NCI-H345 (cell line): ENCODE measurements at places on chromosomes 11 and 22.

DNA sequence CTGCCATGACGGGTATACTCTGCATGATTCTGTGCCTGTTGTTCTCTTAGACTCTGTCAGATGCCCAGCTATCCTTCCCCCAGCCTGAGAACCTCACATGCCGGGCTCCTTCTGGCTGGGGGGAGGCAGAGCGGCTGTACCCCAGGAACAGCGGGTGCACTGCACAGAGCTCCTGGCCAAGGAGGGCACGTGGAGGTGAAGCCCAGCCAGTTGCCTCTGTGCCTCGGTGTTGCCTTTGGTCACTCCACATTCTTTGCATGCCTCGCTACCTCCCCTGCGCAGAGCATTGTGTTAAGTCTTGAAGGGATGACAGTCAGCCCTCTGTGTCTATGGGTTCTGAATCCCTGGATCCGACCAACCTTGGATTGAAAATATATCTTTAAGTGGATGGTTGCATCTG, 77.7 kb downstream of the FEZ1 start:
- DNase-seq = no peak

GRCh38 chr22:31627223-31627731, 34.7 kb downstream of the PISD start:
- no peak for DNase-seq

DNA sequence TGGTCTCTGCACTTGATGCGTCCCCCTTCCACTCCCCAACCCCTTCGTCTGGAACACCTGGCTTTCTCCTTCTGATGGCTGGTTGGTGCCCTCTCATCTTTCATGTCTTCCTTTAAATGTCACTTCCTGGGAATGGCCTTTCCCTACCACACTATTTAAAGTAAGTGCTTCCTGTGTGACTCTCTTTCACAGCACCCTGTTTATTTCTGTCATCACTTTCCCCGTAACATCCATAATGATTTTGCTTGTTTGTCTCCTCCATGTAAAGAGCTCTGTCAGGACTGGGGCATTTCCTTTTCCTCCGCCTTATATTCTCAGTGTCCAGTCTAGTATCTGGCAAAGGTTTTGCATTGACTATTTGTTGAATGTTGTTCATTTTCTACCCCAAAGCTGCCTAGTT, 143.0 kb downstream of the DBX1 start:
- no peak for DNase-seq

- no peak for DNase-seq
These were observed 16.7 kb upstream of the SYT12 start for GRCh38 chr11:67006029-67006884.

DNA sequence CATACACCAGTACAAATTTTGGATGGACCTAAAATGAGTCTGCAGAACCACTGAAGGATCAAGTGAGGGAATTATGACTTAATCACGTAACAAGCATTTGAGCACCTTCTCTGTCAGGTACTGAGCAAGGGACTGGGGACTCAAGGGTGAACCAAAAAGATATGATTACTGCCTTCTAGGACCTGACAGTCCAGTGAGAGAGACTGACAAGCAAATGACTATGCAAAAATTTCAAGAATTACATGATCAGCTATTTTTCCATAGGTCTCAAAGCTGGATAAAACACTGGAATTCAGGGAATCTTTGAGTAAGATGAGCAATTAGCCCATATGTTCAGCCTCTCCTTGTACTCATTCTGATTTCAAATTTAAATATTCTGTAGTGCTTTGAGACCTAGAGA, 5.2 kb upstream of the STT3A start:
- DNase-seq = no peak

- DNase-seq = no peak
These were observed 29.5 kb upstream of the SHANK2 start for GRCh38 chr11:71281831-71282230.

DNA sequence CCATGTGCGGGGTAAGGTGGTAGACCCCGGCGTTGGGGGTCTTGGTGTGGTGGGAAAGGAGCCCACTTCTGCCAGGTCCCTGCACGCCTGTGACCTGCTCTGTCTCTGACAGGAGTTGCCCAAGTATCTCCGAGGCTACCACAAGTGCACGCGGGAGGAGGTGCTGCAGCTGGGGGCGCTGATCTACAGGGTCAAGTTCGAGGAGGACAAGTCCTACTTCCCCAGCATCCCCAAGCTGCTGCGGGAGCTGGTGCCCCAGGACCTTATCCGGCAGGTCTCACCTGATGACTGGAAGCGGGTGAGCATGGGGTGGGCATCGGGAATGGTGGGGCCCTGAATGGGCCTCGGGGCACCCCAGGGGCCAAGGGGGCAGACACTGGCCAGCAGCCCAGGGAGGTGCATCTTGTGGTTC, 83.0 kb downstream of the MYO7A start:
- DNase-seq = no peak

GRCh38 chr22:22546490-22546889, 12.6 kb downstream of the PRAME start:
- DNase-seq = no peak

DNA sequence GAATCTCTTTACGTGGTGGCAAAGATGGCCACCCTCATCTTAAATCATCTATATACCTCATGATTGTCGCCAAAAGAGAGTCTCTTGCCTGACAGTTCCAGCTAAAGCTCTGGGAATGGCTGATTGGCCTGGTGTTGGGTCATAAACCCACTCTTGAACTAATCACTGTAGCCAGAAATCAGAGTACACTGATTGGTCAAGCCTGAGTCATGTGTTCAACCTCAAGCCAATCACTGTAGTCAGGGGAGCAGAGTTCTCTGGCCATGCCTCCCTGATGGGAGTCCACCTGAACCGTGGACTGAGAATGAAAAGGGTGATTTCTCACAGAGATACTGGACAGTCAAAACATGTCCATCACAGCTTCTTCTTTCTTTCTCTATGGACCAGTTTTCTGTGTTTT, 45.8 kb downstream of the RCN1 start:
- DNase-seq = no peak

DNA sequence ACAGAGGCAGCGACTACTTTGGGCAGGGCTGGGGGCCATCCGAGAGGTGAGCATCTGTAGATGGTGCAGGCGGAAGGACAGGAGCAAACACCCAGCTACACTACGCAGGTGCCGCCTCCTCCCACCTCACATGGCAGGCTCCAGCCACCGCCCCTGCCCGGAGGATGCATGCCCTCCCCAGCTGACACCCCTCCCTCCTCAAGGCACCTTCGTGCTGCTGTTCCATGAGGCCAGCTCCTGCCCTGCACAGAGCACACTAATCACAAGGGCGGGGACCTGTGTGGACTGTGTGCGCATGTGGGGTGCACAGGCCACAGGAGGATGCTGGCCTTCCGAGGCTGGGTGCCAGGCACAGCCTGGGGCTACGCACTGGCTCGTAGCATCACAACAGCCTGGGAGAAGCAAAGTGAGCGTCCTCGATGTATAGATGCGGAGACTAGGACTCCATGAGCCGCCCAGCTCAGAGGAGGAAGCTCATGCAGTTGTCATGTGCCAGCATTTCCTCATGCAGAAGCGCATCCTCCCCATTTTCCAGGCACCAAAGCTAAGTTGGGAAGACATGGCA, 32.8 kb upstream of the HMOX1 start:
- no peak for DNase-seq

GRCh38 chr11:22543261-22543660, 82.4 kb downstream of the FANCF start:
- DNase-seq = no peak

- DNase-seq = no peak
These were observed 8.1 kb downstream of the ARHGAP8 start for GRCh38 chr22:44760476-44760875.

- no peak for DNase-seq
These were observed 534.8 kb downstream of the INSC start for GRCh38 chr11:15649371-15650104.

- DNase-seq = peak; percentile 79
These were observed at the start of gene DEUP1 for GRCh38 chr11:93330446-93330984. Gene DEUP1 (plus strand): TSS chr11:93330742. CDS start chr11:93332260, 1,518 bp downstream.

DNA sequence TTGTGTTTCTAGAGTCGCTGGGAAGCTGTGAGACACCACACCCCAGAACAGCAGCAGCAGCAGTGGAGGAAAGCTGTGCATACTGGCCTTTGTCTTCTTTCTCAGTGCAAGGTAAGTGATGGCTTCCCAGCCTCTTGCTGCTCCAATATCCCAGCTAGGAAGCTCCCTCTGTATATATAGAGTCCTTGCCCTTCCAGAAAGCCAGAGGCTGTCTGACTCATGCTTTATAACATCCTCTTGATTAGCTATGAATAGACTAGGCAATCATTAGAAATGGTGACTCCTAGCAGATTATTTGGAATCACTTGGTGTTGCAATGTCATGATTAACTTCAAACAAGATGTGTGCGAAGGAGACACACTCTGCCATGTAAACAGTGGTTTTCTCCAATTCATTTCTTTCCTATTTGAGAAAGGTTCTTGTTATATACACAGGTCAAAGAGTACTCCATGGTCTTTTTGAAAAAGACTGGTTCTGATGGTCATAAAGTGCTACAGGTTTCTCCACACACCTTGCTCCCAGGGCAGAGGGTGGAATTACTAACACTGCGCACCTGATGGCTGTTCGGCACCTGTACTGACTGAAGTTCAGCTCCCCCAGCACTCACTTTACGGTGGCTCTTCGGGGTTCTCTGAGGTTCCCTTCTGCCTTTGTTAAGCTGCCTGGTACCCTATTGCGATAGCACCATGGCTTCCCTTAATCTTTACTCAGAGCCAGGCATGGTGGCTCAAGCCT, at the start of gene MMP1:
Gene MMP1, minus strand, starts transcription at position 149 of the 735 bp plus-strand sequence. Its CDS starts 68 bp downstream, at position 81.
- no peak for DNase-seq

GRCh38 chr22:49609207-49609876, 218.3 kb downstream of the BRD1 start:
- no peak for DNase-seq

GRCh38 chr22:30205281-30206115, 41.1 kb downstream of the LIF start:
- no peak for DNase-seq

DNA sequence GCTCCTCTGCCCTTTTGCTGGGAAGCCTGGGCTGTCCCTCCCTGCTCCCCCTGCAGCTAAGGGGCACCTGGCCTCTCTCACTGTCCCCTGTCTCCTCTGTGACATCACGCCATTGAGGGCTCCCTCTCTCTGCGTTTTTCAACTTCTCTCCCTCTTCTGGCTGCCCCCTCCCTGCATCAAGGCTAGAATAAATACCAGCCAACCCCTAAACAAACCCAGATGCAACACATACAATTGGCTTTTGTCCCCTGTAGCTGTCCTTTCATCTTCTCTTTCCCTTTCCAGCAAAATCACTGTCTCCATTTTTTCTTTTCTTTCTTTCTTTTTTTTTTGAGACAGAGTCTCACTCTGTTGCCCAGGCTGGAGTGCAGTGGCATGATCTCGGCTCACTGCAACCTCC, 3.3 kb upstream of the MIEF1 start:
- DNase-seq = no peak

GRCh38 chr11:108584973-108585372, 8.6 kb downstream of the EXPH5 start:
- no peak for DNase-seq

DNA sequence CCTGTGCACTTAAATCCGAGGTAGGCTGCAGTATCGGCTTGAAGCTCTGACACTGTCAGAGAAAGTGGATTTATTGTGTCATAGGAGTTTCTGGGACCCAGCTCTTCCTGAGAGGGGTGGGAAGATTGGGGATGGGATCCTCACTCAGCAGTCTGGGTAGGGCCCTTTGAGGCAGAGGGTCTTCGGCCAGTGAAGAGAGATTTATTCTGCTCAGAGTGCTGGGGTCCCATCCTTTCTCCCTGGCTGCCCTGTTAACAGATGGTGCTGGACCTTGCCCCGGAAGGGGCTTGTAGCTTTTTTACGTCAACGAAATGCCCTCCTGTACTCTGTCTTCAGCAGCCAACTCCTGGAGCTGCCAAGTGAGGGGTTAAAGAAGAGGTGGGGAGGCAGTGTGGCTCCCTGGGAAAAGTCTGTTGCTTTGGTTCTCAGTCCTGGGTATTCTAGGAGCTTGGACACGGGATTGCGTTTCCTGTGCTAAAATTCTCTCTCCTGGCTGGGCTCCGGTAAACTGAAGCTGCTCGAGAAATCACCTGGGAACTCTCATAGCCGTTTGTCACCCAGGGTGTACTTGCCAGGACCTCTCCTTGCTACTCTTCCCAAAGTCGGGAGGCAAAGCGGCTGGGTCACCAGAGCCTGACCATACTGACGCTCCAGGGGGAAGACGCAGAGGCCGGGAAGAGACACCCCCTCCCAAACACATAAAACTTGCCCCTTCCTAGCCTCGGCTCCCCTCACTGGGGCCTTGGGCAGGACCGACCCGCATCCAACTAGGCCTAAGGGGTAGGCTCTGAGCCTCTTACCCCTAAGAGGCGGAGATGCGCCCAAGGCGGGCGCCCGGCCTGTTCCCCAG, 806 bp upstream of the SMDT1 start:
- no peak for DNase-seq

- peak; percentile 80 for DNase-seq
These were observed 230.4 kb downstream of the ST3GAL4 start for GRCh38 chr11:126585774-126586491.

- no peak for DNase-seq
These were observed 364.3 kb upstream of the NARS2 start for GRCh38 chr11:78938971-78939370.

DNA sequence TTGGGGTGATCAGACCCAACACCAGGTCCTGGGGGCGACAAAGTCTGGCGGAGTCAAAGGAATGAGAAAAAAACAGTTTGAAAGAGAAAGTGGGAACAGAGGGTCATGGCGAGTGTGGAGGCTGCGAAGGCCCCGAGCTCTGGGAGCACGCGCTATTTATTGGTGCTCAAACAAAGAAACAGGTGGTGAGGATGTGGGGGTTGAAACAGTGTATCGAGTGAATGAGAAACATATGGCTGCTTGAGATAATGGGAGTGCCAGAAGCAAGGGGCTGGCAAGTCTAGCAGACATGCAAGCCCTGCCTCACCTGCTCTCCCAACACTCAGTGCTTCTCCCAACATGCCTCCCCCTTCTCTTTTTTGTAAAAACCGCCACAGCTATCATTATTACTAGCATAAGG, 7.8 kb upstream of the DUSP18 start:
- no peak for DNase-seq

DNA sequence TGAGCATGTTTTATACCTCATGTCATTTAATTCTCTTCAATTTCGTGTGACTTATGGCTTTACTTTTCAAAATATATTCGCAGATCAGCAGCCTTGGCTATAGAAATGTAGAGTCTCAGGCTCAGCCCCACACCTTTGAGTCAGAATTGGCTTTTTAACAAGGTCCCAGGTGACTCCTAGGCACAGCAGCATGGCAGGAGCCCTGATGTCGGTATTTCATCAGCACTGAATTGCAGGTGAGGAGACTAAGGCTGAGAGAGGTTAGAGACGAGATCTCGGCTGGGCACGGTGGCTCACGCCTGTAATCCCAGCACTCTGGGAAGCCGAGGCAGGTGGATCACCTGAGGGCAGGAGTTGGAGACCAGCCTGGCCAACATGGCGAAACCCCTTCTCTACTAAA, 196.9 kb upstream of the SEZ6L start:
- DNase-seq = no peak

DNA sequence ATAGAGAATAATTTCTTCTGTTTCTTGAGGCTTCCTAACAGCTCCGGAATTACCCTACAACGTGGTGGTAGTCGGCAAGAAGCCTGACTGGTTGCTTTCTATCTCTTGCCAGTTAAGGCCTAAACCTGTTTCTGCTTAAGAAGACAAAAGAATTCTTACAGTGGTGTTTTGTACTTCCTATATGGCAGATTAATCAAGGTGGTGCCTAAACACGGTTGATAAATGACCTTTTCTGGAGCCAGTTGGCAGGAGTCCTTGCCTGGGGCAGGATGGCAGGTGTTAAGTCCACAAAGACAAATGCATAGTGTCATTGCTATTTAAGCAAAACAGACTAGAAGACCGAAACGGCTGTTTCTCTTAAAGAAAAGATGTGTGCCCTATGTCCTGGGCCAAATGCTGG, 9.9 kb downstream of the GVQW3 start:
- DNase-seq = peak; percentile 33
